ENCODE measurements at places on chromosomes 6 and 20.

DNA sequence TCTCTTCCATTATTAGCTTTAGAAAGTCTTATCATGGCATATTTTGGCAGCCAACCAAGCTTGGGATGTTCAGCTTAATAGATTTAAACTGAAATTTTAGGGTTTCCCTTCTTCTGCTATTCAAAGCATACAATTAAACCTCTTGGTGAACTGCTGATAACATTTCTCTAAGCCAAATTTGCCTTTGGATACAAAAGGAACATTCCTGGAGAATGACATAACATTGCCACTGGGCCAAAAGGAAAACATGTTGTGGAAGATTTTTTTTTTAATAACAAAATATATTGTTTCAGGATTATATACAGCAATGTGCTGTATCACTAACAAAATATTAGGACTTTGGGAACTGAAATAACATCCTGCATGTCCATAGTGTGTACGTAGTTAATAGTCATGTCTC, 215.1 kb upstream of the TBX18 start:
- DNase-seq, result no peak

- peak; percentile 12 for DNase-seq
Observed at GRCh38 chr6:20409427-20409971, 7.8 kb downstream of the E2F3 start.

DNA sequence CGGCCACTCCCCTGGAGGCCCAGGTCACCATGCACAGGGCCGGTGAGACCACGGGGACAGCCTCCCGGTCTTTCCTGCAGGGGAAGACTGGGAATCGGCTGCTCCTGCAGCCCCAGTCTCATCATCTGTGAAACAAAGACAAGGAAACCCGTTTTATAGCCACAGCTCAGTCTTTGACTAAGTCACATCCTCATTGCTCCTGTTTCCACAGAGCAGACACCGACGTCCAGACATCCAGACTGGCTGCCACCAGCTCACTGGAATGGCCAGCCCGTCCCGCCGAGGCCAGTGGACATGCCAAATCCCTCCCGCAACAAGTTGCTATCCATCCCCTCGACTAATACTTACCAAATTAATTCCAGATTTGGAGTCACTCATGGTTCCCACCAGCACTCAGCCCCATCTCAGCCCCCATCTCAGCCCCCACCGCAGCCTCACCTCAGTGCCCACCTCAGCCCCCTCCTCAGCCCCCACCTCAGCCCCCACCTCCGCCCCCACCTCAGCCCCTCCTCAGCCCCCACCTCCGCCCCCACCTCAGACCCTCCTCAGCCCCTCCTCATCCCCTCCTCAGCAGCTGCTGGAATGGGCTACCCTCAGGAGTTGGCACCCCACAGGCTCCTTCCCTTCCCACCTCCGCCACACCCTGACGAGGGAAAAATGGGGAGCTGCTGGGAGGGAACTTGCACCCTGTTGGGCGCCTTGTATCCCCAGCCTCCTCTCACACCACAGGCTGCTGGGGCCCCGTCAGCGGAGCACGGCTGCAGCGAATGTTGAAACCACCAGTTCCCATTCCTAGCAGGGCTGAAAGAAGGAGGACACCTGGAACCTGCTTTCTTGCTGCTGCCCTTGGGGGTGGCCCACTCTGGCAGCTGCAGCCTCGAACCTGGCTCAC, 48.7 kb downstream of the YTHDF1 start:
- DNase-seq, result no peak

DNA sequence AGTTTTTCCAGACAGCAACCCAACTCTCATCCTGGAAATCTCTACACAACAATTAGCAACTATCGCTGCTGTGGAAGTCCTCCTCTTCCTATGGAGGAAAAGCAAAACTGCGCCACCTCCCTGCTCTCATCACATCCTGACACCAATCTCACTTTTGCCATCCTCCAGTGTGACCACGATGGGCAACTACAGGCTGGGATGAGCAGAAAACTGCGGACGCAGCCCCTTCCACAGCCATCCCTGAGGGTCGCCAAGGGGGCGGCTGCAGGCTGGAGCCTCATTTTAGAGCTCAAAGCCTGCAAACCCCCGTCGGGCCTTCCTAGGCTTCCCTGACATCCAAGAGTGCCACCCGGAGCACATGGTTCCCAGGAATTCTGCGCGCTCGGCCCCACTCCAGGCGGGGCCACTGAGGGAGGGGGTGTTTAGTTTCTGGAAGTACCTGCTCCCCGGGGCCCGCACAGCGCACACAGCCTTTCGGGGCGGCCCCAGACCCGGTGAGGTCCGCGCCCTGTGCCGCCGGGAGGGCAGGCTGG, 1.2 kb downstream of the TCFL5 start:
- no peak for DNase-seq

DNA sequence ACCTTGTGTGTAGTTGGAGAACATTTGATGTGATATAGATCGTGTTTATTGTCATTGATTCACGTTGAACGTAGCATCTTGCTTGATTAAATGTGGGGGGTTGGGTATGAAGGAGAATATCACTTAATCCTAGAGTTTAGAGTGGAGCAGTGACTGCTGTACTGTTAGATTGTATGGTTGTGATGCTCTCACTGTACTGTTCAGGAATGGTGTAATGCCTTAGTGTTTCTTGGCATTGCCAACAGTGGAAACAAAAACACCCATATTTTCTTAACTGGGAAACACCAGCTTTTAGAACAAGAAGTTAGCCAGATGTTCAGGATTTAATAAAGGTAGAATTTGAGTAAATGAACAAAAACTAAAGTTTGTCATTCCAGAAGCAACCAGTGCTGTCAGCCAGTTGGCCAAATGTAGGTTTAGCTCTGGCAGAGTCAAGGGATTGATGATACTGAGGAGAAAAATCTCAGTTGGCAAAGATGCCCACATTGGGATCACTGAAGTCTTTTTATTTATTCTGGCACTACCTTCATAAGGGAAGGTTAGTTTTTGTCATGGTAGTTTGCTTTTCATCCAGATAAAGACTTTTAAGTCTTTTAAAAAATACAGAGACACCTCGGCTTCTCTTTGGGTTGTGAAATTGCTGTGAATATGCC, 129.9 kb downstream of the JARID2 start:
- no peak for DNase-seq

GRCh38 chr6:165664559-165665383, 1.7 kb upstream of the PDE10A start:
- no peak for DNase-seq

DNA sequence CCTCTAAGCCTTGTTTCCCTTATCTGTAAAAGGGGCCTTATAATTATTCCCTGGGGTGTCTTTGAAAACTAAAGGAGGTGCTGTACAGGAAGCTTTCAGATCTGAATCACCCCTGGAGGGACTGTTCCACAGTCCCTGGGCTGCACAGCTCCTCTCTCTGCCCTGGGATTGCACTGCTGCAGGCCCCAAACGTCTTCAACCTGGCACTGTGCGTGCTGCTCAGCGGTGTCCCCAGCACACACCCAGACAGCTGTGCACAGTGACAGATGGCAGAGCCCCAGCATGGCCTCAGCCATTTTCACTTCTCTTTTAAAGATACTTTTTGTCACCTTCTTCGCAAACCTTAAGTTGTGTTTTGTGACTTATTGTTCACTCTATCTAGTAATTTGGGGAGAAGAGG, 50.7 kb upstream of the INSM1 start:
- DNase-seq, result no peak

DNA sequence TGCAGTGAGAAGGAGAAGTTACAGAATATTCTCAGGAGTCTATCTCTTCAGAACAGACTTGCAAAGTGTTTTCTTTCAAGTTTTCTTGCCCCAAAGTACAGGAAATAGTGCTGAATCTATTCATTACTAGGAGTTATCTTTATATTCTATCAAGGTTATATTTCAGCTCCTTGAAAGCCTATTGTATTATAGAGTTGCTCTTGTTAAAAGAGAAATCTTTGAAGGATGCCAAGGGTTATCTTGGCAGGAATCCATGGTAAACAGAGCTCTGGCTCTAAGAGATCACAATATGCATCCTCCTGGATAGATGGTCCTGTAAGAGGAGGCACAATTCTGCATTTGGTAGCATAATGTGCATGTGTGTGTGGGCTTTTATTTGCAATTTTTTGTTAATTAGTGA, 21.2 kb upstream of the SNRPB2 start:
- no peak for DNase-seq

GRCh38 chr6:105292689-105293339, 110.1 kb downstream of the PREP start:
- no peak for DNase-seq

DNA sequence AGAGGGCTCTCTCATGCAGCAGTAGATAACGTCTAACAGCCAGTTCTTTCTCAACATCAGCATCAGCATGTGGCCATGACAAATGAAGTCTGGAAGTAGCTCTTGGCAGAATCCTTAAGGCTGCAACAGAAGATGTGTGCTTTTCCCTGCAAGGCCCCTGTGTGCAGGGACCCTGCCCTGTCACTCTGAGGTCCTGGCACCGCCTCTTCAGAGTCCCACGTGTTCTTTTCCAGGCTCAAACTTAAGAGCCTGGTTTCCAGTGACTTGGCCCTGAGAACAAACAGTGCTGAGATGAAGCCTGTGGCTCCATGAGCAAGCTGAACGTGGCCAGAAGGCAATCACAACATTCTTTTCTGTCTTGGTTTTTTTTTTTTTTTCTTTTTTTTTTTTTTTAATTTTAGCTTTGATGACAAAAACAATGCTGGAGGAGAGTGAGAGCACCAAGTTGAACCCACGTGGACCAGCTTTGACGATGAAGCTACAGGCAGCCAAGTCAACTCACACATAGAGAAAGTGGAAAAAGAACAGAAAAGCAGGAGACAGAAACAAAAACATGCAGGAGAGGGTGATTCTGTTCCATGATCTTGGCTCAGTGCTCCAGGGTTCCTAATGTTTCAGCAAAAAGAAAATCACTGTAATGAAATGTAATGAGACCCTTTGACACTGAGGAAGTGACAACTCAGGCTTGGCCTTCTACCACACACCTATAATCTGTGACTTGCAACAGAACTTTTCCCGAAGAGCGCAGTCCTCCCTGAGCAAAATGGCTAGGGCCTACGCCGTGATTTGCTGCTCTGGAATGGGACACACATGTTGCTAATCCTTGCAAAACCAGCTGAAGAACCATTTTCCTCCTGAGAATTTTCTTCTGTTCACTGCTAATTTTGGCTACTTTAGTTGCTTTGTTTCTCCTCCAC, 86.1 kb downstream of the FOXC1 start:
- no peak for DNase-seq
